ENCODE measurements at places on chromosomes 4 and X.

DNA sequence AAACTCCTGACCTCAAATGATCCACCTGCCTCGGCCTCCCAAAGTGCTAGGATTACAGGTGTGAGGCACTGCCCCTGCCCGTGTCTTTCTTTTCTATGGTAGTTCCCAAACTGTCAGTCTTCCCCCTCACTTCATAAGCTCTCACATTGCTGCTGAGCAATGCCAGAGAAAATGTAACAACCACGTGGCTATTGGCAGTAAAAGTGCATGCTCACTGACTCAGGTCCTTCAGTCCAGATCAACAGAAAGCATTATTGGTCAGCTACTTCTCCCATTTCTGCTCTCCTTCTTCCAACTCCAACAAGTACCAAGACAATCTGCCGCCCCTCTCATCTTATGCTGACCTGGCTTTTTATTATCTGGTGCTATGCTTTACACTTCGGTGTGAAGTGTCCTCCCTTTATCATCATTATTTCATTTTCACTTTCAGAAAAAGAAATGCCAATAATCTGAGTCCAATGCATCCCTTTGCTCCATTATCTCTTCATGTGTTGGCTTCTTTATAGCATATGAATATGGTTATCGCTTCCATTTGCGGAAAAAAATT is 133.8 kb upstream of the UGT8 start:
- no peak for DNase-seq

- DNase-seq: no peak
Measured at GRCh38 chr4:6671648-6672047, 22.0 kb upstream of the S100P start.

DNA sequence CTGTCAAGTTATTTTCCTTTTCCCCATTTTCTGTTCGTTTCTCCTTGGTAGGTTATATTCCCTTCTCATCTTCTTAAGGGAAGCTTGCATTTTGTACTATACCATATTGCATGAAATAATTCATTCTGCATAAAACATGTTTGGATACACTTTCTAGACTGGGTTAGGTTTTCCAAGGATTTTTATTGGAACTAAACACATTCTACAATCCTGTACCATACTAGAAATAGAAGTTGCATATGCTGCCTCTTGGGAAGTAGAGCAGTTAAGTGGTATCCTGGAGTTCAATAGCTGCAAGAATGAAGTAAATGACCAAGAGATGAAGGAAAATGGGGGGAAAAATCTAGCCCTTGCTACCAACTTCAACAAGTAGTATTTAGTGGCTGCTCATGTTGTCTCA is 393.7 kb upstream of the SLIT2 start:
- no peak for DNase-seq

- DNase-seq: no peak
Measured at GRCh38 chr4:84563002-84563401, 19.9 kb upstream of the CDS1 start.

DNA sequence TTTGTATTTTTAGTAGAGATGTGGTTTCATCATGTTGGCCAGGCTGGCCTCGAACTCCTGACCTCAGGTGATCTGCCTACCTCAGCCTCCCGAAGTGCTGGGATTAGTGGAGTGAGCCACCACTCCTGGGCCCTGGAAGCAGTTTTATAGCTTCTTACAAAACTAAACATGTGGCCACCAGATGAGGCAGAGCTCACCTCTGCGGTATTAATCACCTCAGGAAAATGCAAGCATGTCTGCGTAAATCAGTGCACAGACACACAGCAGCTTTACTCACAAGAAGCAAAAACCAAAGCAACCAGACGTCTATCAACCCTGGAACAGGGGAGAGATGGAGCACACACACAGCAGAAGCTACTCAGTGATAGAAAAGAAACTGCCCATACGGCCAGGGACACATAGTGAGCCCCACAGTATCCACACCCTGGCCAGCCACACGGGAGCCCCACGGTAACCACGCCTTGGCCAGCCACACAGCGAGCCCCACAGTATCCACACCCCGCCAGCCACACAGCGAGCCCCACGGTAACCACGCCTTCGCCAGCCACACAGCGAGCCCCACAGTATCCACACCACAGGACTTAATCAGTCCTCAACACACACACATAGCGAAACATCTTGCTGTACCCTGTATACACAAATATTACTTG is 30.2 kb downstream of the PPP2R3B start:
- DNase-seq: no peak

All from SHP77 (cell line).